ENCODE measurements at places on chromosomes 2 and 18. TPM values are rescaled to one million over a fixed set of nuclear protein-coding genes. Genes with fewer than 3 reads are reported as not detected.
A peak's percentile ranks its signal among the peaks of the same experiment; 100 is the strongest.

CNDP1 gene
- total RNA-seq = not detected

DNA sequence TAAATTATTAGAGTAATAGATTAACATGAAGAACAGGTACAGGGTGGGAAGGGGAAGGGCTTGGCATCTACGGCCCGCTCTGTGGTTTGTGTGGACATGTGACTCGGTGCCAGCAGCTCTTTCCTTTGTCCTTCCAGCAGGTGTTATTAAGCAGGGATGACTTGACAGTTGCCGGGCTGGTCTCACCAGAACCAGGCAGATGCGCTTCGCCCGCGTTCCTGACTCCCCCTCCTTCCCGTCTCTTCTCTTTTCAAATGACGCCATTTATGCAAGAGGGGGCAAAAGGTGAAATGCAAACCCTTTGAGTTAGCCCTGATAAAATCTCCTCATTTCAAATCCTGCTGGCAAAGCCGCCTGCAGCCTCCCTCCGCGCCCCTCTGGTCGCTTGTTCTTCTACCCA is 38.9 kb upstream of the MGAT4A start:
- peak; percentile 36 for DNase-seq

TCF23 gene
- total RNA-seq = not detected

DNA sequence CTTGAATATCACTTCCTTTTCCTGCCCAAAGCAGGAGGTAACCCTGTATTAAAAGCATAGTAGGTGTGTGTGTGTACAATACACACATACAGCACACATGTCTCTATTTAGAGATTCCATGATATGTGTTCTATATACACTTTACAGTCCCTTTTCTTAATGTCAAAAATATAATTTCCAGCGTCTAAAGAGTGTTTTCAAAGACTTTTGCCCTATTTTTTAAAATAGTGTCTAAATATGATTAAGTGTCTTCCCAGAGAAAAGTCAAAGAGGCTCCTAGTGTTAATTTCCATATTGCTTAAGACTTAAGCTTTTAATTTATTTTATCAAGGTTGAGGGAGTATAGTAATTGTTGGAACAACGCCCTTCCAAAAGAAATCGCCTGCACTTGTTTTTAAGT is 420.3 kb upstream of the POU3F3 start:
- DNase-seq = no peak

DNA sequence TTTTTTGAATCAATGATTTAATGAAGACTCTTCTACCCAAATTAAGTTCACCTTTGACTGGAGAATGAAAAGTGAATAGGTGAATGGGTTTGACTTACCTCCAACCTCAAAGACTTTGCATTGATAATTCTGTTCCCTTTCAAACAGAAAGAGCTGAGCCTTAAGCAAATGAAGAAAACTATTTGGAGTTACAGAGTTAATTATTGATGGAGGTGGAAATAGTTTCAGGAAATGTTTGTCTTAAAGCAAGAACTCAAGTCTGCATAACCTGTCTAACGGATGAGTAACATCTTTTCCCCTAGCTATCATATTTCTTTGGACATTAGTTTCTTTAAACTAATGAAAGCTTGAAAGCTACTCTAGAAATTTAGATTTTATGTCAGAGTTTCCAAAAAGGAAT is 166.5 kb downstream of the CERS6 start:
- peak; percentile 78 for DNase-seq

GRCh38 chr18:13159579-13159978 is 59.0 kb upstream of the LDLRAD4 start:
- DNase-seq = peak; percentile 88

DNA sequence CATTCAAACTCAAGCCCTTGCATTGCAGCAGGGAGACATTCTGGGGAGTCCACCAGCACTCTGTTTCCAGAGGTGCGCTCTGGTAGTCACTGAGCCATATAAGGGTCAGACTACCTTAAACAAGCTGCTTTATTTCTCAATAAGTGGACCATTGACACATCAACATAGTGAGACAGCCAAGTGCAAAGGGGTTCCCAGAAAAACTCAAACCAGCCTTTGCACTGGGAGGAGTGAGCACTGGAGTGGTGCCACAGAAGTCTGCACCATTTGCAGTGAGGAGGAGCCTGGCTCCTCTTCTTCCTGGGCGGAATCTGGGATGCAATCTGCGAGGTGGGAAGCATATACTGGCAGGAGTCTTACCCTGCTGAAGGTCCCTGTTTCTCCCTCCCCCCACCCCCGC is 86.4 kb downstream of the OSR1 start:
- DNase-seq = no peak

AMER3 gene
- not detected for total RNA-seq

DNA sequence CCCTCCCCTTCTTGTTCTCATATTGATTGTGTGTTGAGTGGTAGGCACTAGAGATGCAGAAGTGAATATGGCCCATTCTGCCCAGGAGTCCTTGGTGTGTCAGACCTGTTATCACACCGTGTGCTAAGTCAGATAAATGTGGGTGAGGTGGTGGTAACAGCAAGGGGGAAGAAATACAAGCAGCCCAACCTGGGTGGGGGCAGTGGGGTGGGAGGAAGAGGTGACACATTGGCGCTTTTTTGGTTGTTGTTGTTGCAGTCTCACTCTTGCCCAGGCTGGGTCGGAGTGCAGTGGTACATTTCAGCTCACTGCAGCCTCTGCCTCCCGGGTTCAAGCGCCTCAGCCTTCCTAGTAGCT is 12.8 kb downstream of the B3GNT2 start:
- no peak for DNase-seq

DNA sequence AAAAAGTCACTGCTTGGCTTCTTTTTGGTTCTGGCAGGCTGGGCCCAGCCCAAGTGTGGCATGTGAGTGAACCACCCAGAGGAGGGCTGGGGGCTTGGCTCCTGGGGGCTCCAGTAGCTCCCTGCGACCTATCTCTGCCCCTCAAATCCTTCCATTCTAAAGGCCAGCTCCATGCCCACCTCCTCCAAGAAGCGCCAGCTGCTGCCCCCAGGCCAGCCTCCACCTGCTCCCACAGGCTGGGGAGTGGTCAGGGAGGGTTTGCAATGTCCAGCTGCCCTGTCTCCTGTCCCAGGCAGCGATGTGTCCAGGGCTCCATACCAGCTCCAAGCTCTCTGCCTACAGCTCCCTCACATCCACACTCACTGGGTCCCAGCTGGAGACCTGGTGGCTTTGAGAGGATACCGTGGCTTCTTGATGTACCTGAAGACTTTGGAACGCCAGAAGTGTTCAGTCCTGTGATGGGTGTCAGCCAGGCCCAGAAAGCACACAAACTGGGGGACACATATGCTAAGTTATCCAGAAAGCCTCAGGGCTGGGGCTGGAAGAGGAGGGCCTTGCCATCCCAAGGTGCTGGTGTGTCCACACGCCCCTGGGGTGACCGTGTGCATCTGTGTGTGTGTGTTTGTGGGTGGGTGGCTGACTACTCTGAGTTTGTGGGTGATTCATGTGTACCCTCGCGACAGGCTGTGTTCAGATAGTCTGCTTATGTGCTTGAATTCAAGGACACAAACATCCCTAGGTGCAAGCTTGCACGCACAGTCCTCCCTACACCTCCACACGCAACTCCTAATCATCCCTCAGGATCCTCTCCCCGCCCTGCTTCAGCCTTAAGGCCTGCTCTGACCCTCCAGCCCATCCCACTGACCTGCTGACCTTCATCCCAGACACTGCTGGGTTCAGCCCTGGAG is 33.4 kb downstream of the ZFP36L2 start:
- DNase-seq = no peak

- DNase-seq = no peak
Measured at GRCh38 chr2:64514008-64514407, 10.1 kb upstream of the AFTPH start.

ANKRD53 gene
- not detected for total RNA-seq

DNA sequence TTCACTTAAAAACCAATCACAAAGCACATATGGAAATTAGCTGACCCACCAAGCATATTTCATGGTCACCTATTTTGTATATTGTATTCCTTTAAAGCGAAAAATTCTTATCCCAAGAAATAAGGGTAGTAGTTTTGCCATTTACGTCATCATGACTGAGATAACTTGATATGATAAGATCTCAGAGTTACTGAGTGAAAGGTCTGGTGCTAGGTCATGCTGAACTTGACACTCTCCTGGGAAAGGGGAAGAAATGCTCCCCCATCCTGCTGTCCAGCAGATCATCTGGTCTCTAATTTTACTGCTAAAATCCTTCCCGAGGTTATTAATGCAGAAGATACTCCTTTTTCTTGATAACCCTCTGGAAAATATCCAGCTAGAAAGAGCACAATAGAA is 78.3 kb downstream of the BCL2 start:
- DNase-seq = no peak

DNA sequence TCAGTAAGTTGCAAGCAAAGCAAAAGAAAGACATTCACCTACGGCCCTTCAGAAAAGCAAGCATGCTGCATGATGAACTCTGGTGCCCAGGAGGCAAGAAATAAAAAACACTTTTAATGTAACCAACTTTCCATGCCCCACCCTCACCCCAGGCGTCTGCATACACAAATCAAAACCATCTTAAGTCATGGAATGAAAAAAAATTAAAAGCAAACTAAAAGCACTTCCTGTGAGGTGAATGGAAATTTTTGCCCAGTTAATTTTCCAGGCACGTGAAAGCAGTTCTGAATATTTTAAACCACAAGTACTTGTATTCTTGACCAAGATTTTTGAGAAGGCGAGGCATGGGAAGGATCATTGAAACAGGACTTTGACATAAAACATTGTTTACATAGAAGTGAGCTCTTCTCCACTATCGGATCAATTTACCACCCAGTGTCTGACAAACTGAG is 2.5 kb upstream of the ICOS start:
- no peak for DNase-seq
